ENCODE measurements at places on chromosomes 6 and 20.
A peak's percentile ranks its signal among the peaks of the same experiment; 100 is the strongest.

DNA sequence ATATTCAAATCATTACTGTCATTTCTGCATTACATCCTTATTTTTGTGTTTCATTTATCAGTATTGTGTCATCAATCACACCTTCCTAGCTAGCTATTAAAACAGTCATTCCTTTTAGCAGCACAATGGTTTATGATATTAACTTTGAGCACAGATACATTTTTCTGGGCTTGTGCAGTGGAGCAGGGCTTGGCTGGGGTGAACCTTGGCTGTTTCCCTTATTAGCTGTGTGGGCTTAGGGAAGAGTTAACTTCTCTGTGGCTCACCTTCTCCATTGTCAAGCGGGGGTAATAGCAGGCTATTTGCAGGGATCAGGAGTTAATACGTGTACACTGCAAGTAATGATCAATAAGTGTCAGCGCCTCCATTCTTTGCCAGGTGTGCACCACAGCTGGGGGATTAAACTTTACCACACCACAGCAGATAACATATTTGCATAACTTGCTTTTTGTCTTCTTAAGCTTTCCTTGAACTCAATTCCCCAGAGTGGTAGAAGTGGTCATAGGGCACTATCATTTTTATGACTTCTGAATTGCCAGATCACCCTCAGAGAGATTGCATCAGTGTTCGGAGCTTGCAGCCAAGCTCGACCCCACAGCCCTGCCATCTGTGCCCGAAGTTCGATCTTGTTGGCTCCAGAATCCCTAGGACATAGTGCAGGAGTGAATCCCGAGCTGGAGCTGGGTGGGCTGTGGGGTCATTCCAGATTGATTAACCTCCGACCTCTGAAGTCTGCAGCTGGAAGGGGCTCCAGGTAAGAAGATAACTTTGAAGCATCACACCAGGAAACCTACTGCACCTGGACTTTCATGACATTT lies 1.5 kb upstream of the PYGB start:
- no peak for DNase-seq

GRCh38 chr20:57094252-57094891 lies 172.1 kb downstream of the BMP7 start:
- no peak for DNase-seq

- no peak for DNase-seq
Measured at GRCh38 chr6:63816401-63816981, 180.9 kb downstream of the PHF3 start.

DNA sequence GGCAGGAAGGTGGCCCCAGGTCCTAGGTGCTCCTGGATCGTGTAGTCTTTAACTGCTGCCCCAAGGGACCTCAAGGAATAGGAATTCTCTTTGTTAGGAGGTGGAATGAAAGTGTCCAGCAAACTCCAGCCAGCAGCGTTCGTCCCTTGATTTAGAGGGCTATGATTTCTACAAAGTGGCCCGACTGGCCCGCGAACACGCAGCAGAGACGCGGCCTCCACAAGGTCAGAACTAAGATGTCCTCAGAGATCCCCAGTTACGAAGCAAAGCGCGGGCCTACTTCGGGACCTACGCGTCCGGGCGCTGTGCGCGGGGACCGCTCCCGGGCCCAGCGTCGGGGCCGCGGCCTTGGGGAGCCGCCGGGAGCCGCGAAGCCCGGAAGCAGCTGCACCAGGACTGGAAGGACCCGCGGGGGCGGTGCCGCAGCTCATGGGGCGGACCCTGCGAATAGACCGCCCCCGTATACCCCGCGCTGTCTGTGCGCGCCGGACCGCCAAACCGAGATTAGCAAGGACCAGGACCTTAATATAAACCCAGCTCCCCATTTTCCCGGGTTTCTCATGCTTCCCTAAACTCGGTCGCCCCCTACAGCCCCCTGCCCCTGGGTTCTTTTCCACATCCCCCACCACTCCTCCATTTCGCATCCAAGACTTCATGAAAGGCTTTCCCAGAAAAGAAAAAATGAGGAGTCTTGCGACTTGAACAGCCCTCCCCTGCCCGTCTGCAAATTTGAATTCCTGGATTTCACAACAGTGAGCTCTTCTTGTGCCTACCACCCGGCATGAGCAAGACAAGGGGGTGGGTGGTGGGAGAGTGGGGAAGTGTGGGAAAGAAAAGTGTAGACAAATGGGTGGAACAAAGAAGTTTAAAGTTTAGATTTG lies at the start of gene C6orf47:
C6orf47 (minus strand) TSS at position 398 of the 881 bp plus-strand sequence. CDS start 831 bp downstream, outside the sequence.
- peak; percentile 96 for DNase-seq

DNA sequence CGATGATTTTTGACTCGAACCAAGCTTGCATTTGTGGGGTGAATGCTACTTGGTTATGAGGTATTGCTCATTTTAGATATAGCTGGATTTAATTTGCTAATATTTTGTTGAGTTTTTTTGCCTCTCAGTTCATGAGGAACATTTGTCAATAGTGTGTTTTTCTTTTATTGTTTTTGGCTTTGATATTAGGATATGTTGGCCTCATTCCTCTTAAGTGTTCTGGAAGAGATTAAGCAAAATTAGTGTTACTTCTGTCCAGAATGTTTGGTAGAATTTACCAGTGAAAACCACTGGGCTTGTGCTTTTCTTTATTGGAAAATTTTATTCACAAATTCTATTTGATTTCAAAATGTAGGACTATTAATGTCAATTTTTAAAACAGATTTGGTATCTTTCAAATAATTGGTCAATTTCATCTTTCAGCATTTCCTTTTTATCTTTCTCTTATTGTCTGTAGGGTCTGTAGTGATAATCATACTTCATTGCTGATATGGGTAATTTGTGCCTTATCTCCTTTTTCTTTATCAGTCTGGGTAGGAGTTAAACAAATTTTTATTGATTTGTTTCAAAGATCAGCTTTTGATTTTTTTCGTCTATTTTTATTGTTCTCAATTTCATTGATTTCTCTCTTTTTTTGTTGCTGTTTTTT lies 14.1 kb downstream of the AIG1 start:
- no peak for DNase-seq

- peak; percentile 56 for DNase-seq
Measured at GRCh38 chr6:150685860-150686259, 86.2 kb downstream of the PLEKHG1 start.

DNA sequence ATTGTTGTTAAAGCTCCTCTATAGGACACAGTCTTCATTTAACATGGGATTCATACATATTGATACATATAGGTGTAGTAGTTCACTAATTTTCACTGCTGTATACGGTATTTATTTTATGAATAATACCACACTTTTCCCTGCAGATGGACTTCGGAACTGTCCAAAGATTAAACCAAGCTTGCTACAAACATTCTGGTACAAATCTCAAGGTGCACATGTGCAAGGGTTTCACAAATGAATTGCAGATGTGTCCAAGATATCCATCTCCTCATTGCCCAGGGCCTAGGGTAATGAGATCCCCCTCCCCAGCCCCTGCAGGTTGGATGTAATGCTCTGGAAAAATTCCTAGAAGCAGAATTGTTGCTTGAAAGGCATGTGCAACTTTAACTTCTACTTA lies 31.4 kb downstream of the DTNBP1 start:
- no peak for DNase-seq

DNA sequence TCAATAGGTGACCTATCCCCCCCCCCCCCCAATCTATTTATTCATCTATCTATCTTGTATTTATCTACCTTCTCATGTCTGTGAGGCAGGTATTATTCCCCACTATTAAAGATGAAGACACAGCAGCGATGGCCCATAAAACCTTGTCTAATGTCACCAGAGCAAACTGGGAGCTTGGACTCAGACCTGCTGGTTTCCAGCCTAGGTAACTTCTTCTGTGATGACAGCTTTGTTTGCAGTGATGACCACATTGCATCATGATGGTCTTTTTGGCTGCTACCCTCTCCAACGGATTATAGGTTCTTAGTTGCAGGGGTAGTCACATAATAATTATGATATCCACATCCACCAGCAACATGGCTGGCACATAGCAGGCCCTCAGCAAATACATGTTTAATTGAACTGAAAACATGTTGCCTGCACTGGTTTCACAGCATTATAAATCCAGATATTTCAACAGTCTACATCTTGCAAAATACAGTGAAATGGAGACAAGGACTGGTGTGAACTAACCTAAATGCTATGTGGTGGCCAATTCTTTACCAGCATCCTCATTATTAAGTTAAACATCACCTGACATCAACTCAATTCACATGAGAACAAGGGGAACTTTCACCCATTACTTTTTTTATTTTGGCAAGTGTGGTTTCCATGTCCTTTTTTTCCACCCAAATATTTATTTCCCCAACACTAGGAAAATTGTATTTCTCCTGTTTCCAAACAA lies 712.5 kb upstream of the NRSN1 start:
- DNase-seq = no peak

All from WERI-Rb-1 (cell line).